Muscle of arm (tissue), 14 donors: ENCODE measurements at places on chromosomes 5 and 9. TPM values are rescaled to one million over a fixed set of nuclear protein-coding genes. Genes with fewer than 3 reads are reported as not detected.

Gene SLC4A9
- polyA plus RNA-seq, result 0.11 TPM

Gene PCDHGA9
- 4.2 TPM for polyA plus RNA-seq

Gene PCDHGA5
- 3.4 TPM for polyA plus RNA-seq

Gene PPP3R2
- not detected for polyA plus RNA-seq

Gene UBE2QL1
- 3.1 TPM for polyA plus RNA-seq

Gene RIOK2
- polyA plus RNA-seq, result 41.6 TPM

Gene KCNMB1
- polyA plus RNA-seq, result 0.48 TPM

Gene MACIR
- polyA plus RNA-seq, result 14.1 TPM

Gene SAPCD2
- 3.3 TPM for polyA plus RNA-seq

Gene PAIP2
- polyA plus RNA-seq, result 102 TPM

Gene HDAC3
- 47.4 TPM for polyA plus RNA-seq

Gene CCL28
- 0.22 TPM for polyA plus RNA-seq

Gene INSL6
- polyA plus RNA-seq, result not detected
